ENCODE measurements at places on chromosomes 3 and 15.

- DNase-seq = no peak
Observed at GRCh38 chr3:60573494-60573893, 677.8 kb downstream of the FHIT start.

DNA sequence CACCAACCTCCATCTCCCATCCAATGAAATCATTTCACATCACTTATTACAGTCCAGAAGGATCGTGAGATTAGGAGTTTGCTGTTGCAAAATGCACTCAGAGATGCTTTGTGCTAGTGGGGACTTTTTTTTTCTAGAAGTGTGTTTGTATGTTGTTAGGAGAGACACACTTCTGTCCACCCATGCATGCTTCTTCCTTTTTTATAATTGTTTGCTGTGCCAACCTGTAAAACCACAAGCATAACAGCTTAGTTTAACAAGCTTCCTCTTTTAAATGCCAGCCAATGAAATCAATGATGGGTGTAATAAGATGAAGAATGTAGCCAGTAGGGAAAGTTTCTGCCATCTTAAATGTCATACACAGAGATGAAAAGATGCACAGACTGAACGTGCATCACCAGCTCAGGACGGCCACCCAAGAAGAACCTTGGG is 305.6 kb upstream of the STT3B start:
- DNase-seq = no peak

- DNase-seq = no peak
Observed at GRCh38 chr3:41532976-41533375, 333.7 kb downstream of the CTNNB1 start.

DNA sequence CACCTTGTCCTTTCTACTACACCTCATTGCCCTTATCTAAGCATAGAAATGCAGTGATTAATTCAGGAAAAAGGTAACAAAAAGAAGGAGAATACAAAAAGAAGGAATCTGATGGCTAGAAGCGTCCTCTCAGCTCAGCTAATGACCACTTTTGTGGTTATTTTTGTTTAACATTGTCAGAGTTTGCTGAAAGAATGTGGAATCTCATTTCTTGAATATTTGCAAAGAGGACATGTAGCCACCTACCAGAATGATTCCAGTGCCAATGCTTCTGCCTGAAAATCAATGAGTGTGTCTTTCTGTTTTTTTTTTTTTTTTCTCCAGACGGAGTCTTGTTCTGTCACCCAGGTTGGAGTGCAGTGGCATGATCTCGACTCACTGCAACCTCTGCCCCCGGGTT is 24.5 kb downstream of the NANOGP8 start:
- DNase-seq = no peak

DNA sequence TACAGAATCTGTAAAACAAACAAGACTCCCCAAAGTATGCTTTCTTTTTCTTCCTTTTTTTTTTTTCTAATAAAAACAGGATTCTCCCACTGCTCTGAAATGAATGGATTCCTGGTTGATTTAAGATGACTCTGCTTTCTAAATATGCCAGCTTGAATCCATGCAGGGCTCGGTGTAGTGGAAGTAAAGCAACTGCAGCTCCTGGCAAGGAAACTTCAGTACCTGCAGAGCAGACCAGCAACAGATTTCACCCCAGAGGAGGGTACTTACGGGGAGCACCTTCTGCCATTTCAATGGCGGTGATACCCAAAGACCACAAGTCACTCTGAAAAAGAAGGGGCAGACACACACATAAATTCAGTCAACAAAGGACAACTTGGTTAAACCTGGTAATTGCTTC is 150.5 kb upstream of the SLC2A2 start:
- DNase-seq = no peak

GRCh38 chr3:195461594-195462307 is 18.9 kb upstream of the ACAP2 start:
- no peak for DNase-seq

Measured in activated CD4-positive, alpha-beta T cell treated with anti-CD3 and anti-CD28 coated beads, Interleukin-2, amount 50 U/mL, for 48 hours (primary cell).